ENCODE measurements at places on chromosomes 11 and 22.

- H3K4me3 ChIP-seq = no peak overlapping the region
- no peaks in the 10 kb centered on the region for H3K36me3 ChIP-seq
- H3K27ac ChIP-seq = no peak overlapping the region
- peaks cover 11% of the 10 kb centered on the region for H3K4me1 ChIP-seq
Measured at GRCh38 chr11:76369406-76369805, 11.5 kb downstream of the THAP12 start.

DNA sequence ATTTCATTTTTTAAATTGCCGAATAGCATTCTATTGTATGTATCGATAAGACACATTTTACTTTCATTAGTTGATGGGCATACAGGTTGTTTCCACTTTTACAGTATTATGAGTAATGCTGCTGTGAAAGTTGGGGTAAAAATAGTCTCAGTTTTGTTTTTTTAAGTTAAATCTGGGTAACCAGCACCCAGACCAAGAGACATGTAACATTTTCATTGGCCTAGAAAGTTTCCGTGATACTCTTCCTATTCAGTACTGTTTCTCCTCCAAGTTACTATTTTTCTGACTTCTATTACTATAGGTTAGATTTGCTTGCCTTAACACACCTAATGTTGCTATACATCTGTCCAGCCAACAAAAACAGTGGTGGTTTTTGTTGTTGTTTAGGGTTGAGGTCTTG lies 12.3 kb downstream of the IPO7 start:
- H3K4me1 ChIP-seq = no peaks in the 10 kb centered on the region
- no peaks in the 10 kb centered on the region for H3K27me3 ChIP-seq
- peaks cover 4% of the 10 kb centered on the region for H3K36me3 ChIP-seq
- DNase-seq = no peak

GRCh38 chr22:47209547-47210023 lies 447.1 kb downstream of the TBC1D22A start:
- no peak for DNase-seq
- no peaks in the 10 kb centered on the region for H3K4me1 ChIP-seq
- no peaks in the 10 kb centered on the region for H3K36me3 ChIP-seq
- H3K27me3 ChIP-seq = no peaks in the 10 kb centered on the region
- no peak overlapping the region for H3K4me3 ChIP-seq

DNA sequence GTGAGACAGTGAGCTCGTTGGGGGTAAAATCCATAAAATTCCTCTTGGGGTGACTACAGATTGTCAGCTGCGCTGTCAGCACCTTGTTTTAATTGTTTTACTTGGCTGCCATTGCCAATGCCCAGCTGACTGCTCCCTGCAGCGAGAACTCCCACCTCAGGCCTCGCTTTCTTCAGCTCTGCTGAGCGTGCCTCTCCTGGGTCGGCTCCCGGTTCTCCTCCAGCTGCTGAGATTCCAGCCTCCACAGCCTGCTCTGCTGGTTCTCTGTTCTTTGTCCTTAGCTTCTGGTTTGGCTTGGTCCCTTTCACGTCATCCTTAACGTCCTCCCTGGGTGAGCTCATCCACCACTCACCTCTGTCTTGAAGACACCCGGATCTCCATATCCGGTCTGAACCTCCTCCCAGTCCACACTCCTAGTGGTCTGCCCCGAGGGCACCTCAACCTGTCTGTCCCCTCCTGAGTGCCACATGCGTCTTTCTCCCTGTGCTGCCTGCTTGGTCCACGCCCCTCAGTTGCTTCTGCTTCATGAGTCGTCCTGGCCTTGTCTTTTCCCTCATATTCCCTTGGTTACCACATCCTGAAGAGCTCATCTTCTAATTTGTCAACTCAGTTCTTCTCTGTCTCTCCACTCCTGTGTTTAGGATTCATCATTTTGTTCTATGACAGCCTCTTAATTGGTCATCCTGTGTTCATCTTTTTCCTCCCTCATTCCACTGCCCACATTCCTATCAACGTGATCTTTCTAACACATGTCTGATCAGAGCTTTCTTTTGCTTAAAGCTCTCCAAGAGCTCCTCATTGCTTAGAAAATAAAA lies 35.6 kb downstream of the BMAL1 start:
- H3K27me3 ChIP-seq = no peaks in the 10 kb centered on the region
- no peaks in the 10 kb centered on the region for H3K36me3 ChIP-seq
- no peaks in the 10 kb centered on the region for H3K4me1 ChIP-seq
- DNase-seq = no peak
- no peak overlapping the region for H3K4me3 ChIP-seq

Data from lung (tissue), 17 donors.